T47D (cell line): ENCODE measurements at places on chromosomes 6 and 20.

DNA sequence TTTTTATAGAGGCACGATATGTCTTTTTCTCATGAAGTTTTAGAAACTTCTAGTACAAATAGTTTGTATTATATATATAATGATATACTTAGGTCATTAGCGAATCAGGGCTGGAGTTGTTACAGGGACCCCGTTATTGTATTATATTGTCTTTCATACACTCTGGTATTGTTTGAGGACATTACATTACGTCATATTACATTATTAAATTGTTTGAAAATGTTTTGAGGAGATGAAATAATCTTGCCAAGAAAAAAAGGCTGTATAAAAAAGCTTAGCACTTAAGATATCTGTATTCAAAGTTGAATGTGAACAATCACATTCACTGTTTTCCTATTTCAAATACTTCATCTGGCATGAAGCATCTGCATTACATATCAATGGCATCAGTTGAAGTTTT lies 239.6 kb upstream of the ASCC3 start:
- DNase-seq: no peak

DNA sequence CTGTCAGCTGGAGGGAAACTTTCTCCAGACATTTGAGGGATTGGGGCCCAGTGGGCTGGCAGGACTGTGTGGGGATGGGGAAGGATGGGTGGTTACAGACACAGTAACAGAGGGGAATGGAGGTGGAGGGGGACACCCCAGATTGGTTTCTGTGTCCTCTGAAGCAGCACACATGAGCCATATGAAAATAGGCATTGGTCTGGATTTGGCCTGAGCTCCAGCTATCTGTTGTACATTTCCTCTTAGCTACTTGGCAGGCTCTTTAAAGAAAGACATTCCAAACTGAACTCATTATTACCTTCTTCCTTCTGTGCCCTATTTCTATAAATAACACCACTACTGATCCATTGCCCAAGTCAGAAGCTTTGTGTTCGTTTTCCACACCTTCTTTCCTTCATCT lies 72.0 kb upstream of the PRL start:
- no peak for DNase-seq

- peak; percentile 47 for DNase-seq
These were observed 17.5 kb downstream of the SLC52A3 start for GRCh38 chr20:750801-751200.

- DNase-seq: no peak
These were observed 28.4 kb downstream of the CASP8AP2 start for GRCh38 chr6:89858041-89858440.

DNA sequence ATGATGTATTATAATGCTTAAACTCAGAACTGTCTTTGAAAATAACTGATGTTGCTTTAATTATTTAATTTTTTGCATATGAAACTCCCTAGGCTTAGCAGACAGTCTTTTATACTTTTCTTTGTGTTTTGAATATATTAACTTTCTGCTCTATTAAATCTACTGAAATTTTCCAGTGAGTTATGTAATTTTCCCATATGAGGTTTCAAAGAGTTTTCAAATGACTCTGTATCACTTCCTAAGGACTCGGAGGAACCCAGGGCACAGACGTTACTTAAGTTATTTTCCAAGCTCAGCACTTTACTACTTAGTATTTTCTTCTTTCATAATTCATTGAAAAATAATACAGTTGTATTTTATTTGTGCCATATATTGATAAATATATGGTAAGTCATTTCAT lies 122.6 kb downstream of the HS3ST5 start:
- DNase-seq: no peak

GRCh38 chr20:30593572-30593971 lies 663.9 kb upstream of the DEFB115 start:
- no peak for DNase-seq

DNA sequence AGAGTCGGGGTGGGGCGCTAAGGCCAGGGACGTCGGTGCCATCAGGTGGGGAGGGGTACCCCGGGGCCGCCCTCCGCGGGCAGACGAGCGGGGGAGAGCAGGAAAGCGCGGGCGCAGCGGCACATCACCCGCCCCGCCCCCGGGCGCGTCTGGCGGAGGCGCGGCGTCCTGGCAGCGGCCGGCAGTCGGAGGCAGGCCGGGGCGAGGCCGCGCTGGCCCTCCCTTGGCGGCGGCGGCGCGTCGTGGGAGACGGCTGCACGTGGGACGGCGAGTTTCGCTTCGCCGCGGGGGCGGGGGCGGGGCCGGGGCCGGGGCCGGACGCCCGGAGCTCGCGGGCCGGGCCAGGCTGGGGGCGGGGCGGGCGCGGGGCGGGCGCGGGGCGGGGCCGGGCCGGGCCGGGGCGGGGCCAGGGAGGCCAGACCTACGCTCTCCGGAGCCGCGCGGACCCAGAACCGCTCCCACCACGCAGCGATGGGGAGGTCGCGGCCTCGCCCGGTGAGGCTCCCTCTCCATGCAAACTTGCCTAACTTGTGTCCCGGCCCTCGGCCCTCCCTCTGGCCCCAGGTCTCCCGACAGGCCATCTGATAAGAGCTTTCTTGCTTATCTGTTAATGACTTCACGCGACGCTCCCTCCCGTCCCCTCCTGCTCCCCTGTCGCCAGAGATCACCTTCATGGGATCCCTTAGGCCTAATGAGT lies 12.5 kb downstream of the ITPR3 start:
- DNase-seq: peak; percentile 85

- DNase-seq: no peak
These were observed 3.5 kb downstream of the C20orf204 start for GRCh38 chr20:64039293-64040160.

- no peak for DNase-seq
These were observed 22.3 kb upstream of the PDE10A start for GRCh38 chr6:165685302-165685701.

GRCh38 chr6:88163616-88164015 lies 2.5 kb downstream of the CNR1 start:
- DNase-seq: no peak

DNA sequence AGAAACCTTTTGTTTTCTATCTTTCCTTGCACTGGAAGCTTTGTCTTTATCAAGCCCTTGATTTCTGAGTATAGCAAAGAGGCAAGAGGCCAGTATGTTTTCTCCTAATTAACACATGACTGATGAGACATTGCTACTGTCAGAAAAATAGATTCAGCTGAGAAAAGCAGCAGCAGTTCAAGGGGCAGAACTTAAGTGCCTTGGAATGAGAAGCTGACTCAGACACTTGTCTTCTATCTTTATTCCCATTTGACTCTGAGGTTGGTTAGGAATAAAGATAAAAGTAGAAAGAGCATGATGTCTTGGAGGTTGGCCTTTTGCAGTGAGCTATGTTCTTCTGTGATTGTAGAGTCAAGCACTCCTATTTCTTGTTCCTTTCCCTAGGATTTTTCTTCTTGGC lies 79.1 kb upstream of the MAN1A1 start:
- no peak for DNase-seq

GRCh38 chr6:131640100-131640499 lies 3.0 kb downstream of the ENPP3 start:
- no peak for DNase-seq

- DNase-seq: no peak
These were observed 199.2 kb upstream of the SULF2 start for GRCh38 chr20:47984437-47984836.

DNA sequence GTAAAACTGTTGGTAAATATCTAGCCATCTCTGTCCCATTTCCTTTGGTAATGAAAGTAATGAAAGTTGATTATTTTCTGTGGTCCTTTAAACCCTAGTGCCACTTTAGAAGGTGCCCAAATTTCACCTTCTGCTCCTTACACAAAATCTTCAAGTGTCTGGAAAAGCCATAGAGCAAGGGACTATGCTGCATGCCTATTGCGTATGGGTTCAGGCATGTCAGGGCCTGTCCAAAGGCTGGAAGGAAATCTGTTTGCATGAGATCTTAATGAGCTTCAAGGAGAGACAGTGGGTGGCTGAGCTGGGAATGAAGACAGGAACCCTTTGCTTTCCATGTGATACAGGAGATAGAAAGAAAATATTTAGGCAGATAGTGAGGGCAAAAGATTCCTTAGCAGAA lies 66.6 kb upstream of the CCN6 start:
- DNase-seq: no peak

- DNase-seq: no peak
These were observed 14.0 kb downstream of the GMDS start for GRCh38 chr6:2231438-2231837.

DNA sequence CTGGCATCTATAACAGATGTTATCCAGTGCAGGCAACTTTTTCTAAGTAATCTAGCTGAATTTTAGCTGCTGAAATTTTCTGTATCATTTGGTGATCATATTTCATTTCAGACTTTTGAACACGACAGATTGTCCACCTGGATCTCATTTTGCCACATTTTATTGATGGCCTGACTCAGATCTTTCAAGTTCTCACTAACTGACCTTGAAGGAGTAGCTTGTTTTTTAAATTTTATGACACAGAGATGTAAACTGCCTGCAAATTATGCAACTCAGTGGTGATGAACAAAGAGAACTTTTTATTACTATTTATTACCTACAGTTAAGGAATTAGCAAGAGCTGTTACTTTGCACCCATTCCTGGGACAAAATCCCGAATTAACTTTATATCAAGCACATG lies 366.4 kb downstream of the PAX1 start:
- DNase-seq: no peak

DNA sequence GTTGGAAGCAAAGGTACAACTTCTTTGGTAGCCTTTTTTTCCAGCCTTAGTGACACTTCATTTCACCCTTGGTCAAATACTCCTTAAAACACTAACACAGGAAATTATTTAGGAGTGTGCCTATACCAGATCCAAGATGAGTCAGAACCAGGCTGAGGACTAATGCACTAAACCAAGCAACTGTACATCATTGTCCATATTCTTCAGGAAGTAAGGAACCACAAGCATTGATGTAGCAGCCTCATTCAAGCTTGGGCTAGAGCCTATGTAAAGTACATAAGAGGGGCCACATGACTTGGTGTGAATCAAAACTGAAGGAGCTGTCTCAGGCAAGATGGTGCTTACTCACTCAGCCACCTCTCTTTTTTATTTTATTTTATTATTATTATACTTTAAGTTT lies 20.7 kb upstream of the ADGB start:
- DNase-seq: no peak

GRCh38 chr6:164184410-164184809 lies 769.9 kb downstream of the QKI start:
- no peak for DNase-seq

- DNase-seq: no peak
These were observed 121.1 kb downstream of the FOXA2 start for GRCh38 chr20:22462975-22463914.

- no peak for DNase-seq
These were observed 199.8 kb downstream of the PLCB1 start for GRCh38 chr20:8331740-8332412.

DNA sequence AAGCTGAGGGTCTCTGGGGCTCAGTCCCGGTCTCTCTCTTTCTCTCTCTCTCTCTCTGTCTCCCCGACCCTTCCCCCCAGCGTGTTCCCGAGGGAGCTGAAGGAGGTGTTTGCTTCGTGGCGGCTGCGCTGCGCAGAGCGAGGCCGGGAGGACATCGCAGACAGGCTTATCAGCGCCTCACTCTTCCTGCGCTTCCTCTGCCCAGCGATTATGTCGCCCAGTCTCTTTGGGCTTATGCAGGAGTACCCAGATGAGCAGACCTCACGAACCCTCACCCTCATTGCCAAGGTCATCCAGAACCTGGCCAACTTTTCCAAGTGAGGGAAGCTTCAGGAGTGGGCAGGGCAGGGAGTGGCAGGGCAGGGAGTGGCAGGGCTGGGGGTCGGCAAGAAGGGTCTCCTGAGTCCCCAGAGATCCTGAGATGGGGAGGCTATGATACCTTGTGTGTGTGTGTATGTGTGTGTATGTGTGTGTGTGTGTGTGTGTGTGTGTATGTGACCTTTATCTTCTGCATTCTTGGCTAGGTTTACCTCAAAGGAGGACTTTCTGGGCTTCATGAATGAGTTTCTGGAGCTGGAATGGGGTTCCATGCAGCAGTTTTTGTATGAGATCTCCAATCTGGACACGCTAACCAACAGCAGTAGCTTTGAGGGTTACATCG lies 13.6 kb upstream of the ZBTB9 start:
- DNase-seq: no peak

DNA sequence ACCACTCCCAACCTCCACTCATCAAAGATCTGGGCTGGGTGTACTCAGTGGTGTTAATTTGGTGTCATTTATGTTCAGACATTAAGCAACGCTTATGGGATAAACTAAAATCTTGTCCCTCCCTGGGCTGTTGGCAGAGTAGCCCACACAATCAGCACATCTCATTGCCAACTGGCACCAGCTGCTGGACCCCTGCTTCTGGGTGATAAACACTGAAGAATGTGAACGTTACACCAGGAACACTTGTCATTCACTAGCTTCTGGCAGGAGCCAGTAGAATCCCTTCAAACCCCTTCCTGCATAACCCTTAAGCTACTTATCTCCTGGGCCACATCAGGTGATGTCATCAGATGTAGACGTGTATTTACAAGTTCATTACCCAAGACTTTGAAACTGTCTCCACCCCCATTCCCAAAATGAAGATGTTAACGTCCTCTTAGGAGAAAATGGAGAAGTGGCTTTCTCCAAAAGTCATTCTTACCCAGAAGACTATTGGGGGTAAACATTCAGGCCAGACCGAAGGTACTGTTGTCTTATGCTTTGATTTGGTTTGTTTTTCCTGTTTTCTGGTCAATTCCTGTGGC lies 107.8 kb upstream of the CD93 start:
- no peak for DNase-seq

DNA sequence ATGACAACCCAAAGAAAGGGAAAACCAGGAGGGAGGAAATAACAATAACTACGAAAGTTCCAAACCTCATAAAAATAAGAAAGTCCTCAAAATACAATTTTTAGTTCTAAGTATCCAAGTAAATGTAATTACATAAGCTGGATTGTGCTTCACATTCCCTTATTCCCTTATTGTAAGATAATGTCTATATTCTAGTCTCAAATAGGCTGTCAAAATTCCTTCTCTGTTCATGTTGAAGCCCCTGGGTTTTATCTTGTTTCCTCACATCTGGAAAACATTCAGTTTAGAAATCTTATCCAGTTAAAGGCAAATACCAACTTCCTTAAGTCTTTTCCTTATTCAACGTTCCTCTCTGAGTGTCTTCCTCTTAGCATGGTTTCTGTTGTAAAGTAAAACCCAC lies 282.3 kb downstream of the CD109 start:
- no peak for DNase-seq

- no peak for DNase-seq
These were observed 31.8 kb downstream of the CTCFL start for GRCh38 chr20:57493091-57493615.

DNA sequence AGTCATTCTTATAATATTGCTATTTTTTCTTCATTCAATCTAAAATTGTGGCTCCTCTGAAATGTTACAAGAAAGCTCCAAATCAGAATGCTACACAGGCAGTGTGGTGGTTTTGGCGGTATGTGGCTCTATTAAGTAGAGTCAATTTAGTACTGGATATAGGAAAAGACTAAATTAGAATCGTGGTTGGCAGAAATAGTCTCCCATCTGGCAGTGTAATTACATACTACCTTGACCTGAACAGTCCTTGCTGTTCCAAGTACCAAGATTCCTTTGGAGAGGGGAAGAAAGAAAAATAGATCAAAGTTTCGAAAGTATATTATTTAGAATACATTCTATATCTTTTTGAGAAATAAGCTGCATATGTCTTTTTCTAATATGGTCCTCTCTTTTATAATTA lies 78.2 kb downstream of the C6orf118 start:
- no peak for DNase-seq

GRCh38 chr6:33957892-33958525 lies 154.2 kb upstream of the MLN start:
- DNase-seq: no peak
